Stimulated activated CD8-positive, alpha-beta memory T cell treated with anti-CD3 and anti-CD28 coated beads, Interleukin-4, amount 100 ng/mL, for 1 hour (primary cell): ENCODE measurements at places on chromosomes 3 and 15.

GRCh38 chr15:64690008-64690407 lies 85.4 kb downstream of the RBPMS2 start:
- no peak for DNase-seq

DNA sequence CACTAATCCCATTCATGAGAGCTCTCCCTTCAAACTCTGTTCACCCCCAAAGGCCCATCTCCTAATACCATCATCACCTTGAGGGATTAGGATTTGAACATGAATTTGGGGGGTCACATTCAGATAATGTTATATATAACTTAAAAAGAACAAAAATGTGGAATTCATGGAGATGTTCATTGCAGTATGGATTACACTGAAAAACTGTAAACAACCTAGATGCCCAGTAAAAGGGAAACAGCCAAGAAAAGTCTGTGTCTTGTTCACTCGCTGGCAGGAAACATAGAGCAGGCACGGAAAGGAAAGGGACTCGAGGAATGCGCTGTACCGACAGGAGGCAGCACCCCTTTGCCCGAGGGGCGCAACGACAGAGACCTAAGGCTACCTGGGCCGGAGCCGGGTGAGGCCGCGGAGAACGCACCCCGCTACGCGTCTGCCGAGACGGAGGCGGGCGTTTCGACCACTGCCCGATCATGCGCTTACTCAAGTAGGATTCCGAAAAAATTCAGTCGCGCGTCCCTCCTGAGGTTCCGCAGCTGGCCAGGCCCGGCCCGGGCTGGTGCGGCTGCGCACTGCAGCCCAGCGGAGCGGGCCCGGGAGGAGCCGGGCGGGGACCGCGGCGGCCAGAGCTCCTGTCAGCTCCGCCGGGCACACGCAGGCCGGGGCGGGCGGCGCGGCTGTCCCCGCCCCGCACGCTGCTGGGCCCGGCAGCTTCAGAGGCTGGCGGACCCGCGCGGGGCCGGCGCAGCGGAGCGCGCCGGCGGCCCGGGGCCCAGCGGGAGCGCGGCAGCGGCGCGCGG lies 862 bp upstream of the MAN2A2 start:
- peak; percentile 25 for DNase-seq

- no peak for DNase-seq
Observed at GRCh38 chr15:78120523-78120922, 10.7 kb downstream of the CIB2 start.

GRCh38 chr15:98597666-98598065 lies 50.7 kb upstream of the IGF1R start:
- DNase-seq, result no peak

DNA sequence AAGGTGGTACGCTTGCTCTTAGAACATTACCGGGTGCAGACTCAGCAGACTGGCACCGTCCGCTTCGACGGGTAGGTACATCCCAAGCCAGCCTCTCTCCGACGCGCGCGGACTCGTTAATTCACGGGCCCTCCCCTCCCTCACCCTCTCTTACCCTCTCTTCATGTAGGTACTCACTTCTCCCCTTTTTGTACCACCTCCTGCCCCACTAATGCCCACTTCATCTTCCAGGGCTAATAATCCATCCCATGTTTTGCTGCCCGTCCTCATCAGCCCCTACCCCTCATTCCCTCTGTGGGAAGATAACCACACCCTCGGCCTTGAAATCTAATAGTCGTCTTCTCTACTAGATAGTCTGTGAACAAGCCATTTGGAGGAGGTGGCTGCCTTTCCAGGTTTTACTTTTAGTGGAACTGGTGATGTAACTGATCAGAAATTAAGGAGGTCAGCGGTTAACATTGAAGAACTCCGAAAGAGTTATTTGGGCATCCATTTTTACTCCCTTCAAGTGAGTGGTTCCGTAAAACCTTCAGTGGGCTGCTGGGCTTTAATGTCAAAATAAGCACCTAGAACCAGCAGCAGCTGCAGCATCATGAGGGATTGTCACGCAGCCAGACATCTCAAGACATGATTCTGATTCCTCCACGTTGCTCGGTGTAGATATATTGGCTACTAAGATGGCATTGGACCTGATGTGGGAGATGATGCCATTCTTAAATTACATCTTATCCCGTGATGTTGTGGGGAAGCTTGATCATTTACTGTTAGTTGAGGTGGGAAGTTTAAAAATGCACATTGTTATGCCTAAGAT lies 1.3 kb downstream of the FEM1B start:
- DNase-seq, result no peak

GRCh38 chr15:69562116-69562515 lies 109.5 kb downstream of the RPLP1 start:
- no peak for DNase-seq

DNA sequence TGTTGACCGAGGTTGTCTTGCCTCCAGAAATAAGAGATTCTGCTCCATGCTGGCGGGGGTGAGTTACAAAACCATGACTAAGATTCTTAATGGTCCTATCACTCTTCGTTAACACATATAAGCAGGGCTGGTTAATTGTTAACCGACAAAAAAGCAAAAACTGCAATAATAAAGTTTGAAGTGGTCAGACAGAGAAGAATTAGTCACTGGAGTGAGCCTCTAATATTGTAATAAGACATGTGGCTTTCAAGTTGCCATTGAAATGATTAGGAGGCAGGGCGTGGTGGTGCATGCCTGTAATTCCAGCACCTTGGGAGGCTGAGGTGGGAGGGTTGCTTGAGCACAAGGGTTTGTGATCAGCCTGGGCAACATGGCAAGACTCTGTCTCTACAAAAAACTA lies 78.4 kb upstream of the NR2F2 start:
- DNase-seq, result no peak

DNA sequence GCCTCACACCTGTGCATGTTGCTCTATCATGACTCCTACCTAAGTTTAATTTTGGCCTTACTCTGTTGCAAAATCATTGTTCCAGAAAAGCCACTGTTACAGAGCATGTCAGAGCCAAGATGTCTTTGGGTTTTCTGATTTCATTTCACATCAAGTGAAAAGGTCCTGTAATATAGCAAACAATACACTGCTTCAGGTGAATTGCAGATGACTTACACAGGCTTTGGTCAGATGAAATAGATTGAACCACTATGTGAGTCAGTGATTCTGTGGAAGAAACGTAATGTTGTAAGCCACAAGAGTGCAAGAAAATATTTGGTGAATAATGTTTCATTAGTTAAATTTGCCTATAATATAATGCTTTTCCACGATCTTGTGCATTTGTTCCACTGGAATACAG lies 22.7 kb downstream of the EBLN2 start:
- no peak for DNase-seq

- DNase-seq, result no peak
Observed at GRCh38 chr3:184568924-184569829, 7.6 kb downstream of the EPHB3 start.

GRCh38 chr15:36335659-36336058 lies 243.8 kb upstream of the CDIN1 start:
- no peak for DNase-seq

DNA sequence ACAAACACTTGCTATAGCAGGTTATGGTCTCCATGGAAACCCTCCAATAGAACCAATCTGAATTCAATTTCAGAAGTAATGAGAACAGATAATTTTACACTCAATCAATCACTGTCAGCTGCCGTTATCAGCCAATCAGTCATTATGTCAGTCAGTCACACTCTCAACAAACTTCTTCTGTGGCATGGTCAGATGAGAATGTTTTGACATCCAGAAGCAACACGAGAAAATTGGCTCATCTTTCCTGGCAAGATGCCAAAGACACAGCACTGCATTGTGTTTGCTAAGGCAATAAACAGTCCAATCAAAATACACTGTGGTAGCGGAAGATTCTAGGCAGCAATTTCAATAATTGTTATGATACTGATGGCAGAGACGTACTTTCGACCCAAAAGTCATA lies 190.7 kb downstream of the RORA start:
- no peak for DNase-seq

DNA sequence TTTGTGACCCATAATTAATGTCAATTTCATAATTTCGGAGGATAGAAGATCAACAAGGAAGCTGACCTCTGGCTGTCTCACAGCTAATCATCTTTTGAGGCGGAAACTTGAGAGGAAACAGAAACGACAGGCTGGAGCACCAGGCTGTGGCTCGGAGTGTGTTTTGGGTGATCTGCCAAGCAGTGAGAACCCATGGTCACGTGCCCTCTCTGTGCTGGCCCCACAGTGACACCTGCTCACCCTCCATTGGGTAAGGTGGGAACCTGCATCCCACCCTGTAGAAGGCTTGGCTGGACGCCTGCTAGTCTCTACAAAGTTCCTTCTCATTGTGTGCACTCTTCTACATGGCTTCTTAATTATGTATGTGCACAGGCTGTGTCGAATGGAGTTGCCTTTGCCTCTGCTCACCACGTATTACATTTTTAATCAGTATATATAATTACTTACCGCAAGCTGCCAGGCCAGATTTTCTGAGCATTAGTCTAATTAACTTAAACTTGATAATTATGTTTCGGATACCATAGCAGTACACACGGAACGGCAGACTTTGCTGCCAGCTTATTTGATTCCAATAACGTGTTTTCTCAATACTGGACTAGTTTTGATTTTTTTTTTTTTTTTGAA lies 719.4 kb upstream of the CFAP20DC start:
- DNase-seq, result no peak

- no peak for DNase-seq
Observed at GRCh38 chr3:124295362-124295761, 303.4 kb upstream of the ROPN1 start.

DNA sequence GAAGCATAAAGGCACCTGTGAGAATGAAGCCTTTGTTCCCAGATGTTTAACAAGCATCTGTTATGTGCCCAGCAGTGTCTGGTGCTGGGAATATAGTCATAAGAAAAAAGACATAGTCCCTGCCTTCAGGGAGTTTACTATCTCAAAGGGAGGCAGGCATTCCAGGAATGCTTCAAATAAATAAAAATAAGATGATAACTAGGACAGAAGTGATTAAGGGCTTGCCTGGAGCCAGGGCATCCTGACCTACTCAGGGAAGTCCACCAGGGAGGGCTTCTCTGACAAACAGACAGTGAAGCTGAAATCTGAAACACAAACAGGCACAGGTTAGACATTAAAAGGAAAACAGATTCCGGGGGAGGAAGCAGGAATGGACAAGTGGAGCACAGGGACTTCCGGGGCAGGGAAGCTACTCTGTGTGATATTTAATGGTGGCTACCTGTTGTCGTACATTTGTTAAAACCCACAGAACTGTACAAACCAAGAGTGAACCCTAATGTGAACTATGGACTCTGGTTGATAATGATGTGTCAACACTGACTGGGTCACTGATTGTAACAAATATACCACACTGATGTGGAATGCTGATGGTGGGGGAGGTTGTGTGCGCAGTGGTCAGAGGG lies 53.3 kb downstream of the ITGB5 start:
- no peak for DNase-seq

GRCh38 chr3:134205451-134205850 lies 45.2 kb downstream of the RYK start:
- no peak for DNase-seq

DNA sequence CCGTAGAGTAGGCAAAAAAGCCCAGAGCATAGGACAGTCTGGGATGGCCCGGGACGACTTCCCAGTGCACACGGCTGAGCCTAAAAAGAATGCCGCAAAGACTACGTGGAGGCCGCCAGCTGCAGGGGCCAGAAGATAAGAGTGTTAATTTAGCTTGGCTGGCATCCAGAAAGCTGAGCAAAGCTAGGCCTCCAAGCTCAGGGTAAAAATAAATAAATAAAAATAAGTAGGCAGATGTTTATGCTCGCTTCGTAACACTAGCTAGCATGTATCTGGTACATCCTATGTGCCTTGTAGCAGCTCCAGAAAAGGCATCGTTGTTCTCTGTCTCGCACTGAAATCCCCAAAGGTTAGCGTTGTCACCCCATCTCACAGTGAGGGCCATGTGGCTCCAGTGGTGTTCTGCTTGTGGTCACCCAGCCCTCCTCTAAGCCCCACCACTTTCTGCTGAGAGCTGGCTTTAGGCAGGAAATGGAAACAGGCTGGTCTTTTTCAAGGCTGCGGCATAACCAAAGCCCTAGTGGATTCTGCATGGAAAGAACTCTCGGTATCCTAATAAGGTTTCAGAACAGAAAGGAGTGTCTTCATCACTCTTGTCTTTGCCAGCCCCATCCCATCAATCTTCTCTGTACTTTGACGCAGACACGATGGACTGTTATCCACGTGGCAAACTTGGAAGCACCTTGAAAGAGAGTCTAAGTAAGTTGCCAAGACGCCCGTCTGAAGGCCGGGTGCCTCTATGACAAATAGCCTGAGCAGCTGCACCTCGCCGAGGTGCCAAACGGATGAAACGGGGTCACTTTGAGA lies 58.1 kb upstream of the MEF2A start:
- DNase-seq, result no peak

DNA sequence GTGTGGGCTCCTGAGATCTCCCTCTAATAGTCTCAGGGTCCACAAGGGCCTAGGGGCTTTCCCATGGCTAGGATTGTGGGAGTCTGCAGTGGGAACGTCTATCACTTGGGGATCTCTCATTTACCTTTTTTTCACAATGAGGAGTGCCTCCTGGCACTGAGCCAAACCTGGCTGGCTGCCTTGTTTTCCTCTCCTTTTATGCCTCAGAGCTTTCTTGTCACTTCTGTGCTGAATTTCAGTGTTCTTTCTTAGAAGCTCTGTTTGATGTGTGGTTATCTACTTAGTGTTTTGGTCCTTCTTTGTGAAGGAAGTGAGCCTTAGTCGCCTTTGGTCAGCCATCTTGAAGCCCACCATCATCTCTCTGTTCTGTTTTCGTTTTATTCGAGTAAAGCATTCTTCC lies 33.9 kb downstream of the DOCK3 start:
- DNase-seq, result peak; percentile 1

DNA sequence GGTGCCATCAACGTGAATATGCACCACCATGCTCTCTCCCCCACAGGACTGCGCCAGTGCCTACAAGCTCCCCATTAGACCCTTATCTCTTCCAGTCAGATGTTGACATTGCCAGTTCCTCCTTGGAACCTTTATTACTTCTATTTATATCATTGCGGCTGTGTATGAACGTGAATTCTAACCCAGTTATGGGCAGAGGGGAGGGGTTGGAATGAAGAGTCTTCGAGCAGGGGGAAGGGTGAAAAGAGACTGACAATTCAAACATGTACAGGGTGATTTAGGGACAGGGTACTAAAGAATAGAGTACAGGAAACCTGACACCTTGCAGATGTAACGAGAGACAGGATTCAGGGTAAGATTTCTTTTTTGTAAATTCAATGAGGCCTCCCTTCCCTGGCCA lies 41.8 kb upstream of the ST6GAL1 start:
- DNase-seq, result no peak

DNA sequence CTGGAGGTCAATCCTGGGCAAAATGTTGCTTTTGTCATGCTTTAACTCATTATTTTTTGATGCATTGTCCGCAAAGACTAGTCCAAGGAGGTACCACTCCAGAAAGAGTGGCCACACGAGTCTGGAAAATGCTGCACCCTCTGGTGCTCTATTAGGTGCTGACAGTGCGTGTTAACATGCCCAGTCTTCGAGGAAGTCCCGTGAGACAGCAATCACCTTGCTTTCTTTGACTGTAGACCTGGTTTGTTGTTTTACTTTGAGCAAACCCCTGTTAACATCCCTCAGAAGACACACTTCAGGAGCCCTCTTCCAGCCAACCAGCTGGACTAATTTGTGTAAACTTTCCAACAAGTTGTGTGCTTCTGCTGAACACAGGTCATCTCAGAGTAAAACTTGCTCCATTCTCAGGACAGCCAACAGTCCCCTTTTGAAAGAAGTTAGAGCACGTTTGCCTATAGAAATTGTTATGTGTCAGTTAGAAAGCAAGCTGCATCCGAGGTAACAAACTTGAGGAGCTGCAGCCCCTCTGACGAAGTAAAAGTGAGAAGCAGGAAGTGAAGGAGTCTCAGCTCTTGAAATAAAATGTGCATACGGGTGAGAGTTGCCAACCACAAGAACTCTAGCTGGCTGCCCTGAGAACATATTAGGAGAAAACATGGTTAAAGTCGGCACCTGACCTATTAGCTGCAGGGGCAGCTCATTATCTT lies 205.0 kb downstream of the LPP start:
- peak; percentile 12 for DNase-seq
